ENCODE measurements at places on chromosomes 4 and X.

- DNase-seq: no peak
Measured at GRCh38 chr4:25861280-25861950, 1.4 kb downstream of the SEL1L3 start.

DNA sequence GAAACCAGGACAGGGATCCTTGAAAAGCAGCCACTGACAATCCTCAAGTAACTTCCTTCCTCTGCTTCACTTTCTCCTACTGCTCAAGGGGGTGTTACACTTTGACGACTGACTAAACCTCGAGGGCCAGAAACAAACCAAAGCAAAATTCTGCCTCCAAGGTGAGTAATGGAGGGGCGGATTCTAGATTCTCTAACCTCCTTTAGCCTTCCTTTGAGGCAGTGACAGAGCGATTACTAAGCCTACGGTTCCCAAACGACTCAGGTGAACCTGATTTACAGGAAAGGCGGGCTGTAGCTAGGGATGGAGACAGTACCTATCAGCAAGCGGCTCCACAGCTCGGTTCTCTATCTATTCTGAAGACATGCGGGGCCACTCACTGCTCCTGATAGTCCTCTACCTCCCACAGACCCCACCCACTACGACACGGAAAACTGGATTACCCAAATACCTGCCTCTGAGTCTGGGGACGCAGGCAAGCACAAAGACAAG, 487 bp downstream of the TBCK start:
- peak; percentile 53 for DNase-seq

DNA sequence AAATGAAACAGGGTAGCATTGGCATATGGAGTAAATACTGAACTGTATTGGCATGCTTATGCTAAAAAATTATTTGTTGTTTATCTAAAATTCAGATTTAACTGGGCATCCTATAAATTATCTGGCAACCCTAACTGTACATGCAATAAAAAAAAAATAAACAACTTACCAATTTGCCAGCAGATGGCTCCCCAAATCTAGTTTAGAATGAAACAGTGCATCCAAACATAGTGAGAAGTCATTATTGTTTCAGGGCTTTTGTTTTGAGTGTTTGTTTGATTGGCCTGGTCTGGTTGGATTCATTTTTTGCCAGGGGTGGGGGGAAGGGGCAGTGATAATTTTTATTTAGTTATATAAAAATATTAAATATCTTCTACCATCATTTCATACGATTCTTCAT, 12.8 kb upstream of the NSUN7 start:
- no peak for DNase-seq

GRCh38 chr4:7581477-7581876, 146.7 kb upstream of the PSAPL1 start:
- DNase-seq: no peak

DNA sequence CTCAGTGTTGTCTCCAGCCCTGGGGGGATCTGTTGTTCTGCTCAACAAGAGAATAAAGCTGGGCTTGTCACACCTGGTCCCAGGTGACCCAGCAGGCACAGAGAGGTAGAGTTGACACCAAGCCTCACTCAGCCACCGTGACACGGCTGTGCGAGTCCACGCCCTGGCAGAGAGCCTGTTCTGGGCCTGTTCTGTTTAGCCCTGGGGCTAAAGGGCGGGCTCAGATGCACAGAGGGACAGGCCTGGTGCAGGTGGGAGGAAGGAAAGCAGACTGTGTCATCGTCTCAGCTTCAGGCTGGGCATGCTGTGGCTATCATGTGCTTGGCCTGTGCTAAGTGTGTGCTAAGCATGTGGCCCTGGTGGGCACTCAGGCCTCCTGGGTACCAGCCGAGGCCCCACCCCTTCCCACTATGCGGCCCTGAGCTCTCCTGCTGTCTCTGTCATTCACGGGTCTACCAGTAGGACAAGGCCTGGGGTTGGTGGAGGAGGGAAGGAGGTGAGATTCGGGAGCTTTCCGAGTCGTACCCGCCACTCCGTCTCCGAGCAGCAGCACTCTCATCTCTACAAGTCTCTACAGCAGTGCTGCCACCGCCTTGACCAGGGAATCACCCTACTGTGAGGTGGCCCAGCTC, 10.8 kb downstream of the WFS1 start:
- no peak for DNase-seq

DNA sequence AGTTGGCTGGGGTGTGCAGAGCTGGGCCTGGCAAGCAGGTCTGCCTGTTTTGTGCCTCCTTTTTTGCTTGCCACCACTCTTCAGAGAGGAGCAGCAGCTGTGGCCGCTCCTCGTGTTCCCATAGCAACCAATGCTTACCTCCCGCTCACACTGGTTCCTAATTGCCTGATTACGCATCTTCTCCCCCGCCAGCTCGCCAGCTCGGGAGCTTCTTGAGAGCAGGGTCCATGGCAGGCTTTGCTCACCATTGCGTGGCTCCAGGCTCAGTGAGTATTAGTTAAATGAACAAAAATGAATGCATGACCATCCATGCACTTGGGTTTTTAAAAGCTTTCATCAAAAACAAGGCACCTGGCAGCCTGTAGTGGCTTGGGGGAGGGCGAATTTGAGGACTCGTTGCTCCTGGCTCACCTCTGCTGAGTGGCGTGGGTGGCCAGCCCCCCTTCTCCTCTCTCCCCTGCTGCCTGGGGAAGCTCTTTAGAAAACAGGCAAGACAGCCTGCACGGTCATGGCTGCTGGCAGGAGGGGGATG, 14.2 kb upstream of the PJA1 start:
- no peak for DNase-seq

- DNase-seq: no peak
Measured at GRCh38 chrX:68461093-68461492, 27.8 kb upstream of the OPHN1 start.

- peak; percentile 54 for DNase-seq
Measured at GRCh38 chrX:2710041-2710840, 19.1 kb downstream of the CD99 start.

DNA sequence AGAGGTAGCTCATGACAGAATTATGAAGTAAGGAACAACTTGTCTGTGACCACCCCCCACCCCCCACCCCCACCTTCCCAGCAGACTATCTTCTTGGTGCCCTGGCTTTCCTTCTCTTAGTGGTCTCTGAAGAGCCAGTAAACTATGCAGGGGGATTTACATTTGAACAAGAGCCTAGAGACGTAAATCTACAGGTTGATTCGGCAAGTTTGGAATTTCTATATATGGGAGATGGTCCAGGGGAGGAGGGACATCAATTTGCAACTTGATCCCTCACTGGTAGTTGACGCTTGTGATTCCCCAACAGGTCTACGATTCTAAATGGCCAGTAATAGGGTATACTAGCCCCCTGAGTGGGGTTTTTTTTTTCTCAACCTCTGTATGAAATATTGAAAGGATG, 36.7 kb downstream of the IL13RA1 start:
- no peak for DNase-seq

GRCh38 chr4:10175626-10176025, 59.0 kb upstream of the WDR1 start:
- DNase-seq: no peak

DNA sequence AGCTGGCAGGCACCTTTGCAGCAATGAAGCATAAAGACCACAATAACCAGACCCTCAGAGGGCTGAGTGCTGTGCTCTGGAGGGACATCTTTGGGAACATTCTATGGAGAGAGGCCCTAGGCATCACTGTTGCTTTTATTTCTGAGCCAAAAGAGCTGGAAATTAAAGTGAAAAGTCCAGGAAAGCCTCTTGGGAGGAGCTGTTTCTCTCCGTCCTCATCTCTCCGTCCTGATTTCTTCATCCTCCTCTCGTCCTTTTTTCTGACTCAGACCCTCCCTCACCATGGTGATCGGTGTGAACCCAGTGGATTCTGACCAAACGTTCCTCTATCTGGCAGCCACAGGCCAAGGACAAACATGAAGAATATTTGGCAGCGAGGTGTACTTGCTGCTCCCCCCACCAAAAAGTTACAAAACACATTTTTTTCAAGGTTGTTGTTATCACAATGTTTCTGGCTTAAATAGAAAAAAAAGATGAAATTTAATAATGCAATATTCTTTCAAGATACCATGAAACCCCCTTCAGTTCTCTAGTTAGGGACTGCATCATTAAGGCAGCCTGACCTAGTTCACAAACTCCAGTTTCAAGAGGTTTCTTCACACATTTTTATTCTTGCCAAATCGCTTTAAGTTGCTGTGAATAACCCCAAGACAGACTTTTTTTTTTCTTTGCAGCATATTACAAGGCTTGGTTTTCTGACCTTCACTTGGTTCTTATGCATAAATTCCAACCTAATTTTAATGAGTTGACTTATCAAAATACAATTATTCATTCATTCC, 80.2 kb downstream of the SCD5 start:
- DNase-seq: no peak

GRCh38 chr4:67250131-67250896, 295.0 kb downstream of the CENPC start:
- no peak for DNase-seq

GRCh38 chrX:13319953-13320352, at the start of gene ATXN3L:
Gene ATXN3L (minus strand): TSS chrX:13320053. CDS start chrX:13319934, 119 bp downstream.
- DNase-seq: no peak

DNA sequence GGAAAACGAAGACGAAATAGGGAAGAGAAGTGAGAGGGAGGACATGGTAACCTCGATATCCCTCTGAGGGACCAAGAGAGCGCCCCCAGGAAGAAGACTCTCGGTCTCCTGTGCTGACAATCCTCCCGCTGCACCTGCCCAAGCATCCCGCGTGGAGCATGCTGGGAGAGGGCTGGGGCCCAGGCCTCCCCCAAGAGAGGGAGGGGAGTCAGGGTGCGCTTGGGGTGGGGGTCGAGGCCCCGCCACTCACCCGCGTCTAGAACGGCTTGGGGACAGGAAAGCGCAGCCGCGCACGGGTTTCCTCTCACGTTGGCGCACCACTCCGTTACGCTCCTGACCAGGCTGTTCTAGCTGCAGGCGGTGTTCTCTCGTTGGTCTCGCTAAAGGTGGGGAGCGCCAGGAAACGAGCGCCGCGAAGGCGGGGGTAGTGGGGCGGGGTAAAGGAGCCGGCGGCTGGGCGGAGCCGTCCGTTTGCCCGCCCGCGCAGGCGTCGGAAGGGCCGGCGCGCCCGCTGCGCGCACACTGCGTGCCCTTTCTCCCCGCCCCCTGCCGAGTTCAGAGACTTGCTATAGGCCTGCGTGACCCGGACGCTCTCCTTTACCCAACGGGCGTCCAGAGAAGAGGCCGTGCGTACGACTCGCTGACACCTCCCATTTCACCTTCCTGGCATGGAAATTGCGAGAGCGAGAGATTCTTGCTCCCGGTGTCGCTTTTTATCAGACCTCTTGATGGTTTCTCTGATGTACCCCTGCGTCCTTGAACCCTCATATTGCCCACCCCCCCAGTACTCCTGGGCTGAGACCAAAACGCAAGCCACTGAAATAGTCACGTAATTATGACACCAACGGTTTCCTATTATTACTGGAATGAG, at the start of gene C1GALT1C1:
C1GALT1C1 (minus strand) TSS at position 388 of the 871 bp plus-strand sequence. CDS start 2,888 bp downstream, outside the sequence.
- DNase-seq: peak; percentile 93

DNA sequence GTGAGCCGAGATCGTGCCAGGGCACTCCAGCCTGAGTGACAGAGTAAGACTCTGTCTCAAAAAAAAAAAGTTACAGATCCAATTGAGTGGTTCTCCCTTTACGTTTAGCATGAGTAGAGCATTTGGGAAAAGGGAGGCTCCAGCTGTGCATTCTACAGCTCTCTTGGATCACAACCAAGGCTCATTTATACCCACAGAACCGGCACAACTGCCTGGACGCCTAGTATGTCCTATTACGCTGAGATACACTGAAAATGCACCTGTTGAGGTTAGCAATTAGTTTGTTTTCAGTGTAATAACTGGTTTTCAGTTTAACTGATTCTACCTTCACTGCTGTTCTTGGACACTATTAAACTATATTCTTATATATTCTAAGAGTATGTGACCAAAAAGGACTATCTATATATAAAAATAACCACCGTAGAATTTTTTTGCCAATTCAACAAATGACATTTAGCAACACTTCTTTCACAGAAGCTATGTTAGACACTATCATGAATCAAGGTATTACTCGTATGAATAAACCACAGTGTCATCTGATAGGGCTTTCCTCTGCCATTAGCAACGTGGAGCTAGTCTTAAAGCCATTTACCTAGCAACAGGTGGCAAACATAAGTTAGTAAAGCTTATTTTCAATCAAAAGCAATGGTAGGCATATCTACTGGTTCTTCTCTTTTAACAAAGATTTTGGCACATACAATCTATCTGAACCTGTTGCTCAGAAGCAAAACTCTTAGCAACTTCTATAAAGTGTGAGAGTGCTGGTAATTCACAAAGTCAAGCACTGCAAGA, 3.6 kb downstream of the OTUD4 start:
- peak; percentile 44 for DNase-seq

DNA sequence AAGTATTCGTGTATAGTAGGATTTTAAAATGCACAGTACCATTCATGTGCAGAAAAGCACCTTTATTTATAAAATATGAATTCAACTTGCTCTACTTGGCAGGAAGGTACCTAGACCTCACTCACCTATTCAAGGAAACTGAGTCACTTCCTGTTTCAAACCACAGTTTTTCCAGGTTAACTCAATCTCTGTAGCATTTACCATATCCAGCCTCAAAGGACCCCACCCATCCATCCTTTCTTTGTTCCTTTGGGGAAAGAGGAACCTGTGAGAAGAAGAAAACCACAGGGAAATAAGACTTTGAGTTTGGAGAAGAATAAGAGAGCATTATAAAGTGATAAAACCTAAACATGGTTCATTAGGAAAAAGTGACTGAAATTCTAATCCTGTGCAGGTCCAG, 250.7 kb downstream of the CBR4 start:
- DNase-seq: no peak

- DNase-seq: peak; percentile 54
Measured at GRCh38 chrX:23902419-23902818, 5.3 kb downstream of the APOO start.

- DNase-seq: no peak
Measured at GRCh38 chrX:130896802-130897501, 6.1 kb downstream of the ENOX2 start.

DNA sequence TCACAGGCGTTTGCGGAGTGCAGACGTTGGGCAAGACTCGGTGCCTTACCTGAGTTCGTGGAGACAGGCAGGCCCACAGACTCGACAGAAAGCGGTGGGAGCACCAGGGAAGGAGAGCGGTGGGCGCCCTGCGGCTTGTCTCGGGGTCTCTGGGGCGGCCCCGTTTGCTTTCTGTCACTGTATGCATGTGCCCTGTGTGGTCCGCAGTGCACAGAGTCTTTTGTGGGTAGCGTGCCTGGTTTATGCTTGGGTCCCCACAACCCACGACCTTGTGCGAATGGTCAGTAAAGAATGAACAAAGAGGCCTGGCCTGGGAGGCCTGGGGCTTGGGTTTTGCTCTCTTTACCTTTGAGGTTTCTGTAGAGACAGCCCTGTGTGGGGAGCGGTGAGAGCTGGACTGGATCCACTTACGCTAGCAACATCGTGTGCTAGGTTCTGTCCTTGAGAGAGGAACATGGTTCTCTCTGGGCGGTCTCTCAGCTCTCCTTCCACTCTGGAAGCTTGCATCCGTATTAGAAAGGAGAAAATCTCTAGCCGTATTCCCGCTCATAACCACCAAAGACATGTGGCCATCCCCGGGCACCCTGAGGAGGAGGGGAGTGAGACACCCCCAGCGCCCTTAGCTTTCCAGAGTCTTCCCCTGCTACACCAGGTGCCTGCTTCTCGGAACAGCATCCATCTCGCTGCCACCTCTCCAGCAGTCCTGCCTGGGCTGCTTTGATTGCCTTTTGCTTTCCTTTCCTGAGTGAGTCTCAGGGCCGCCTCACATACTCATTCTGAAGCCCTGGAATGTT, 1.2 kb downstream of the TADA2B start:
- no peak for DNase-seq
